ENCODE measurements at places on chromosomes 11 and 22.

DNA sequence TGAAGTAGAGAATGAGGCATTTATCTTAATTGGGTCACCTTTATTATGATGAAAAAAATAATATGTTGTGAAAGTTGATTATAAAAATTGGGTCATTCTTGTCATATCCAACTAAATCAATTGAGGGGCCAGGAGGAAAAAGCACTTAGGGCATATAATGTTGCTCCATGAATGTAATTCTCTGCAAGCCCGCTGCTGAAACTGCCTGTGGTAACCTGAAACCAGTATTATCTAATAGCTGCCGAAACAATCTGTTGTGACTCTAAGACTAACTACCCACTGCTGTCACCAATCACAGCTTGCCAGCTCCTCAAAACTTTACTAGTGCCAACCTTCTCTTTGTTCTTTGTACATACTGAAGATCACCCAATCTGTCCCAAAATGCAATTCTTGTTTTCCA, 115.8 kb downstream of the ATG16L2 start:
- no peak for DNase-seq

DNA sequence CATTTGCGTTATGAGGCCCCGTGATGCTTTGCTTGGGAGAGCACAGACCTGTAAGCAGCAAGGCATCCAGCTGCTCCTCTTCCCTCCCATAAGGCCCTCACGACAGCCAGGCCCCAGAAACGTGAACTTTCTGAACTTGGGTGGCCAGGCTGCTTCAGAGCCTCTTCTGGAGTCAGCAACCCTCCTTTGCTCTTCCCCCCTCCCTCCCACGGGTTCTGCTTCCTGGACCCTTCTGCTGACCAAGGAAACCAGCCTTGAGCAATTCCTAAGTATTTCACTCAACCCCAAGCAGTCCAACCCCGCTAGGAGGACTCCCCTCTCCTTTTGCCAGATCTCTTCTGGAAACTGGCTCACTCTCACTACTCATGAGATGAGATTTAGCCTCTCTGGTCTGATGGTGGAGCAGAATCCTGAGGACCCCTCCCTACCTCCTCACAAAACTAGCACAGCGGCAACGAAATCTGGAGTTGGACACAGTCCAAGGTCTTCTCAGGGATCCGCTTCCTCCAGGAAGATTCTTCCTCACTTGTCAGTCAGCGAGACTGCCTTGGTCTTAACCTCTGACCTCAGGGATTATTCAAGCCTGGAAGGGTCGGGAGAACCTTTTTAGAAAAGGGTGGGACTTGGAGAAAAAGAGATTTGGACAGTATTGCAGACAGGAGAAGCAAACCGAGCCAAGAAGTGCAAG, 86.2 kb downstream of the UBASH3B start:
- no peak for DNase-seq

DNA sequence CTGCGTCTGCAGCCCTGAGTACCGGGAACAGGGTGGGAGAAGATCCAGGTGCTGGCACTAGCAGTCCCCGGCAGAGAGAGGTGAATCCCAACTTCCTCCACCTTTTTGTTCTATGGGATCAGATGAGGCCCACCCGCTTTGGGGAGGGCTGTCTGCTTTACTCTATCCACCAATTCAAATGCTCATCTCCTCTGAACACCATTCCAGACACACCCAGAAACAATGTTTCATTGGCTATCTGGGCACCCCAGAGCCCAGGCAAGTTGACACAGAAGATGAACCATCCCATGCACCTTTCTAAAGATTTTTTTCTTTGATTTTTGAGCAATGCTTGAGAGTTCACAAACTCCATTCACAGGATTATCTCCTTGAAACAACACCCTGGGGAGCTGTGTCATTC, 78.0 kb downstream of the PARVB start:
- no peak for DNase-seq

DNA sequence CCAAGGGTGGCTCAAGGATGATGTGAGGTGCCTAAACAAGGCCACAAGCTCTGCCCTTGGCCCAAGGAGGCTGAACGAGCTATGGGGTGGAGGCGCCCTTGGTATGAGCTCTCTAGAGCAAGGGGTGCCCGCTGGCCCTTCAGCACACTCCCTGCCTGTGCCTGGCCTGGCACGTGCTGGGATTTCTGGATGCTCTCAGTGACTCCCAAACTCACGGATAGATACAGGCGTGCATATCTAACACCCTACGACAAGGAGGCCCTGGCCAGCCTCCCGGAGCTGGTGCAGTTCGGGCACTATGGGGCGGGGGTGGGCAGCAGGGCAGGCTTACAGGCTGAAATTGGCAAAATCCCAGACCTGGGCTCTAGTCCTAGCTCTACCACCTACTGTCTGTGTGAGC, 30.6 kb downstream of the SCUBE1 start:
- no peak for DNase-seq

- DNase-seq = no peak
These were observed 1.1 kb downstream of the CD151 start for GRCh38 chr11:833849-834311.

DNA sequence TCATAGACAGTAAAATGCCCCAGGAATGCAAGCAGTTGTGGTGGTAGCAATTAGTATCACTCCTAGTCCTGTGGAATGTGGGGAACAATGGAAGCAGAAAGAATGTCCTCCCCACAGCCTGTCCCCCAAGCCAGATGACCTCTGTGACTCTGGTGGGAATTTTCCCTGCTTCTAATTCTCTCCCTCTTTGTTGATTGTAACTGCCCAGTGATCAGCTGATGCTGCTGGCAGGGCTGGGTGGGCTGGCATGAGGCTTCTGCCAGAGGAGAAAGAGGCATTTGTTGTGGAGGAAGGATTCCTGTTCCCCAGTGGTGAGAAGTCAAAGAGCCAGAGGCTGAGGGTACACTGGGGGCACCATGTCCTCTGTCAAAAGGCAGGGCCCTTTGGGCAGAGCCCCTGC, 116.7 kb upstream of the NCAM1 start:
- DNase-seq = no peak

- DNase-seq = no peak
These were observed 10.4 kb downstream of the P2RY2 start for GRCh38 chr11:73228268-73229134.

GRCh38 chr22:27397954-27398342, 403.6 kb downstream of the MN1 start:
- DNase-seq = no peak

- DNase-seq = peak; percentile 18
These were observed 741 bp downstream of the CARS1 start for GRCh38 chr11:3056296-3057068.

DNA sequence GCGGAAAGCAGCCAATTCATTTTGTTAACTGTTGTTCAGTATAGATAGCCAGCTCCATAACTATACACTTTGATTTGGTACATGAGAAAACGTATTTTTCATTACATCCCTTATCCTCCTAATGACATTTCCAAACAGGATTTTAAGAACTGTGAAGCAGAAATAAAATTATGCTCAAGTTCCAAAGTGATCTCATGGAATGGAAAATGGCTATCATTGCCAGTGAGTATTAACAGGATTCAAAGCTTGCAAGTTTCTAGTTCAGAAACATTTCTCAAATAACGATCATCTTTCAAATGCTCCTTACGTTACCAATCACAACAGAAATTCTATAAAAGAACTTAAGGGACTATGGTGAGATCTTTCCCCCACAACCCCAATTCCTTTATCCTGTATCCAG, 53.7 kb downstream of the CADM1 start:
- DNase-seq = no peak

- DNase-seq = no peak
These were observed 54.1 kb upstream of the SLC25A1 start for GRCh38 chr22:19232623-19233022.

DNA sequence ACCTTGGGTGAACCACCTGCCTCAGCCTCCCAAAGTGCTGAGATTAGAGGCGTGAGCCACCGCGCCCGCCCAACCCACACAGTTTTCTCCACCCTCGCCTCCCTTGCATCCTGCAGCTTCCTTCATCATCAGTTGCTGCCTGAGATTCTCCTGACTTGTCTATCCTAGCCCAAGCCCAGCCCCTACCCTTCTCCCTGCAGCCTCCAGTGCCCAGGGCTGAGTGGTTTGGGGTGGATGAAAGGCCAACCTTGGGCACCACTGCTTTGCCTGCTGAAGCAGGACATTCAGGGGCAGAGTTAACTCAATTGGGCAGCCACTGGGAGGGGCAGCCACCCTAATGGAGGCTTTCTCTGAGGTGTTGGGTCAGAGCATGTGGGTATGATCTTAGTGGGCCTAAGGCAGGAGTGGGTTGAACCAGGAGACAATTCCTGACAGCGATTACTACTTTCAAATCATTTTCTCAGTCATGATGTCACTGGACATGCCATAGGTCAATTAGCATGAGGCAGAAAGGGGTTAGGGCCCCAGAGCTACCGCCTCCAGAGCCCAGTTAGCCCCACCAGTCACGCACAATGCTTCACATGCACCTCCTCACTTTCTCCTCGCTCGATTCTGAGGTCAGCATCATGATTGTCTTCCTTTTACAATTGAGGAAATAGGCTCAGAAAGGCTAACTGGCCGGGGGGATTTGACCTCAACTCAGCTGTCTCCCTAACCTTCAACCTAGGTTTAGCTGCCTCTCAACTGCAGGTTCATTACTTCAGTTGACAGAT, 1.0 kb upstream of the FKBP2 start:
- no peak for DNase-seq

DNA sequence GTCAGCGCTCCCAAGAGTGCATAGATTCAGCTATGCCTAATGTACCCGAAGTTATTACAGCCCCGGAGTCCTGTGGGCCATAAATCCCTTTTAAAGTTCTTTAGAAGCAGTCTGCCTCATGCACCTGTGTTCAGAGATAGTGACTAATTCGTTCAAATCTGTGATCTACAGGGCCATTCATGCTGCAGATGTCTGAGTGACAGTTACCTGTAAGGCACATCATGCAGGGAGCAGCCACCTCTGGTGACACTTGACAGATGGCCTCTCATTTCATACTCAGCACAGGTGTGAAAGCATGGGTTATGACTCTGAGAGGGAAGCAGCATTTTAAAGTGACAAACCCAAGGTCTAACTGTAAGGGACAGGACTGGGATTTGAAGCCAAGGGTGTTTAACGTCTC, 2.4 kb upstream of the E2F8 start:
- no peak for DNase-seq

GRCh38 chr11:19705936-19706335, 6.7 kb upstream of the NAV2 start:
- no peak for DNase-seq

DNA sequence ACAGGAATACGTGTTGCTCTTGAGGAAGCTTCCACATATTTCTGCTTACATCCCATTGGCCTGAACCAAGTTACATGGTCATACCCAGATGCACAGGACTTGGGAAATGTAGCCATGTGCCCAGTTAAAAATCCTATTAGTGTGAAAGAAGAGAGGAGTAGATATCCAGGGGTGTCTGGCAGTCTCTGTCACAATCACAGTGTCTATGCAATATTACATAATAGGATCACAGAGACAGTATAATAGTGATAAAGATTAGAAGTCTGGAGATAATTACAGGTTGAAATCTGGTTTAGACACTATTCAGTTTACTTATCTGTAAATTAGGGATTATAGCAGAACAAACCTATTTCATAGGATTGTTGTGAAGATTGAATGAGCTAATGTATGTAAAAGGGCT, 62.6 kb upstream of the SLC6A5 start:
- DNase-seq = no peak

GRCh38 chr11:114311946-114312345, 15.7 kb downstream of the NNMT start:
- no peak for DNase-seq

DNA sequence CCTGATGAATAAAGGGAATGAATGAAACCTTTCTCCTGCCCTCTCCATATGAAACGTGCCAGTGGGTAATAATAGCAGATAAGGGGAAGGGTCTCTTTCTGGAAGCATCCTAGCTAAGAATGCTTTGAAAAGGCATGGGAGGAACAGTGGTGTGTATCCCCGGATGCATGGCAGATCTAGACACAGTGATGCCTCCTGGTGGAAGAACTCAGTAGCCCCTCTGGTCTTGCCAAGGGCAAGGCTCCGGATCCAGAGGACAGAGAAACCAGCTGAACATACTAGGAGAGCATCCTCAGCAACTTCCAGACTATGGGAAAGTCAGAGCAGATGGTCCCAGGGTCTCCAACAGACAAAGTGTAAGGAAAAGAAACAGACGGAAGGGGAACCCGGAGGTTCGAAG, 6.4 kb downstream of the BAIAP2L2 start:
- no peak for DNase-seq

GRCh38 chr11:47378836-47379170, 456 bp upstream of the SPI1 start:
- no peak for DNase-seq

DNA sequence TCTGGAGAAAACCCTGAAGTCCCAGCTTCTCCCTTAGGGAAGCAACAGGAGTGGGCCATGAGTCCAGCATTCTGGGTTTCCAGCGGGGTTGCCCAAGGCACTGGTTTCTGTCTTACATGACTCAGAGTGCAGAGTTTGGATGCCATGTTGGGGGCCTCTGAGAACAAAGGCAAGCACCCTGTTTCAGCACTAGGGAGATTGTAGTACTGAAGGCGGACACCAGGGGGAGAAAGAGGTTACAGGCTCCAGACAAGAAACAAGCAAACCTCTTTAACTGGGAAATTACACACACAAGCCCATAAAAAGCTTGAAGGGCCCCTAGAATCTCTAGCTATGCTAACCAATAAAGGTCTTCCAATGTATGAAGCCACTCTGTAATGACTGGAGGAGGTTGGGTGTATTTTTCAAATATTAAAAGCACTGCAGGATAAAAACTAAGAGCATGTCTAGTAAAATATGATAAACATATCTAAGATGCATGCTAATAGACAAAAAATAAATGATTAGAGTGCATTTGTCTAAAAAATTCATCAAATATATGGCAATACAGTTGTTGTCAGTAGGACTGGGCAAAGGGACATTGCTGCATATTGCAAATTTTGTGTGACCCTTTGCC, 7.1 kb downstream of the MS4A6E start:
- DNase-seq = peak; percentile 55

GRCh38 chr11:46736615-46737014, 17.6 kb downstream of the F2 start:
- DNase-seq = no peak

- DNase-seq = no peak
These were observed 25.3 kb upstream of the PIK3C2A start for GRCh38 chr11:17233101-17233500.

- DNase-seq = no peak
These were observed 676.9 kb downstream of the BRD1 start for GRCh38 chr22:49150801-49151221.

GRCh38 chr22:44111562-44112155, 69.1 kb upstream of the PARVG start:
- DNase-seq = no peak

DNA sequence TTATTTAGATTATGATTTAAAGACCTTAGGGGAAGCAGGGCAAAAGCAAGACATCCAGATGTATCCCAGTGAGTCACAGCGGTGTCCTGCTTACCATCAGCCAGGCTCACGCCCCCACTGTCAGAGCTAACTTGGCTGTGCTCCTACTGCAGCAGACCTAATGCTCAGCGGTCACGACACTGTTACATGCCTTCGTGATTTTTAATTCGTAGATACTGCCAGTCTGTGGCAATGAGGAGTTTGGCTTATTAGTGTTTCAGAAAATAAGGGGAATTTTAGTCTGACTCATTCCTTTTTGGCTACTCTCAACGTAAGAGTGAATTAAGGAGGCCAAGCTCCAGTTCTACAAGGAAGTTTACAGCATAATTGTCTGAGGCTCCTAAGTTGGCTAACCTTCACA, 22.7 kb downstream of the EFCAB6 start:
- DNase-seq = no peak

Data from stimulated activated CD4-positive, alpha-beta T cell treated with anti-CD3 and anti-CD28 coated beads, Interleukin-12 subunit alpha, Interleukin-12 subunit beta, amount 100 ng/mL, for 4 hours (primary cell).